Mucosa of descending colon (tissue), 3 donors: ENCODE measurements at places on chromosomes 2 and 18. TPM values are rescaled to one million over a fixed set of nuclear protein-coding genes. Genes with fewer than 3 reads are reported as not detected.

ACVR1C gene
- 19.4 TPM for total RNA-seq

COL6A3 gene
- 20.9 TPM for total RNA-seq

- no peak for DNase-seq
Measured at GRCh38 chr2:43408407-43409160, 182.2 kb upstream of the ZFP36L2 start.

DNA sequence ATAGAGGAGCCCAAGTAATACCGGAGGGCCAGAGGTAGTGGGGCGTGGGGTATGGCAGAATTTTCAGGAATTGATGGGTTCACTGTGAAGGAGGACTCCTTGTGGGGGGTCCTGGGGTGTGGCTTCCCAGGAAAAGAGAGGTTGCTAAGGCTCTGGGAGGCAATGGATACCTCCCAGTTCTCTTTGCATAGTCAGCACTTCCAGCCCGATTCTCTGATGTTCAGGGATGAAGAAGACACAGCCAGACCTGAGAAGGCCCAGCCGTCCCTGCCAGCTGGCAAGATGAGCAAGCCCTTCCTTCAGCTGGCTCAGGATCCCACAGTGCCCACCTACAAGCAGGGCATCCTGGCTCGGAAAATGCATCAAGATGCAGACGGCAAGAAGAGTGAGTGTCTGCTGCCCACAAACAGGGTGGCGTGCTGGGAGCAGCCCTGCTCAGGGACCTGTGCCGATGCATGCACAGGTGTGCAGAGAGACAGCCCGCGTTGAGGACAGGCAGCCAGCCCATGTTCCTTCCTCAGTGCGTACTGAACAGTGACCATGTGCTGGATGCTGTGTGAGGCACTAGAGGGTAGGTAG is 22.2 kb downstream of the PSD4 start:
- DNase-seq: no peak

DNA sequence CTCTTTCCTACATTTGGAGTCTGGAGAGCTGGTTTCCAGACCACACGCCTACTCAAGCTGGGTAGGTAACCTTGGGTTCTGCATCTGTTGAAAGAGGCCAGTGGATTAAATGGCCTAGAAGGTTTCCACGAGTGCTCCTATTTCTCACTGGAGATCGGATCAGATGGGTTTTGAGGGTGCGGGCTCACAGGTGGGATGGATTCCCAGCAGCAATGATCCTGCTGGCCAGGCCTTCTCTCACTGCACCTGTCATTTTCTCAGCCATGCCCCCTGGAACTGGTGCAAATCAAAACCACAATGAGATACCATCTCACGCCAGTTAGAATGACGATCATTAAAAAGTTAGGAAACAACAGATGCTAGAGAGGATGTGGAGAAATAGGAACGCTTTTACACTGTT is 747.5 kb upstream of the RAB6C start:
- no peak for DNase-seq

DNA sequence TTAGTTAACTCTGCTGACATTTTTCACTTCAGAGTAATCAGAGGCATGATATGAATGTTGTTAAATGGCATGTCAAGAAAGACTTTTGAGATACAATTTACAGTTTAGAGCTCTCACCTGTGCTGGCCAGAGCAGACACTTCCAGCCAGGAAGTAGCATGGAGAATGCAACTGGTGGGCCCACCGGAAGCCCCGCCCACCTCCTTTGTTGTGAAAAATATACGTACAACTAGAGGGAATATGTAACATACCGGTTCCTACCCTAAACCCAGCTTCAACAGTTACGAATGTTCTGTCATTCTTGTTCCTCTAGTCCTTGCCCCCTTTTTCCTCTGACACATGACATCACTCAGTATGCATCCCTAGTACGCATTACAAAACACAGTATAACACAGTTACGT is 70.2 kb upstream of the ITM2C start:
- DNase-seq: peak; percentile 25

- DNase-seq: peak; percentile 44
Measured at GRCh38 chr2:161418715-161419637, 2.9 kb downstream of the TBR1 start.
